ENCODE measurements at places on chromosomes 4 and X.

GRCh38 chr4:2269206-2269531, 7.3 kb upstream of the MXD4 start:
- DNase-seq: no peak

- peak; percentile 56 for DNase-seq
Observed at GRCh38 chr4:5036239-5036638, 15.0 kb upstream of the STK32B start.

DNA sequence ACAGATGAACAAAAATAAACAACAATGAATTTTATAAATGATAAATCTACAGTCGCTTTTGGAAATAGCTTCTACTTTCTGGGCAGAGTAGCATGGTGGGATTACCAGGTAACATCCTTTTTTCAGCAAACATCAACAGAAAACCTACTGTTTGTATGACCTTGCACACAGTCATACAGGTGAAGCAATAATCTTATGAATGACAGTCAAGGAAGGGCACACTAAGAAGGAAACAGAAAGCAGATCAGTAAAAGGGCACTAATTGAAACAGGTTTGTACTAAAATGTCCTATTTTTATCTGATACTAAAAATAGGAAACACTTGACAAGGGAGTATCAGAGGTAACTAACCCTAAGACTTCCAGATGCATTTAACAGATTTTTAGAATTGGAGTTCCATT, 108.9 kb downstream of the DLG3 start:
- DNase-seq: no peak

GRCh38 chr4:41541687-41542094, 3.7 kb downstream of the LIMCH1 start:
- peak; percentile 48 for DNase-seq

GRCh38 chr4:5465529-5465928, 242.8 kb downstream of the EVC2 start:
- no peak for DNase-seq

GRCh38 chrX:12301288-12301687, 163.0 kb downstream of the FRMPD4 start:
- DNase-seq: no peak

DNA sequence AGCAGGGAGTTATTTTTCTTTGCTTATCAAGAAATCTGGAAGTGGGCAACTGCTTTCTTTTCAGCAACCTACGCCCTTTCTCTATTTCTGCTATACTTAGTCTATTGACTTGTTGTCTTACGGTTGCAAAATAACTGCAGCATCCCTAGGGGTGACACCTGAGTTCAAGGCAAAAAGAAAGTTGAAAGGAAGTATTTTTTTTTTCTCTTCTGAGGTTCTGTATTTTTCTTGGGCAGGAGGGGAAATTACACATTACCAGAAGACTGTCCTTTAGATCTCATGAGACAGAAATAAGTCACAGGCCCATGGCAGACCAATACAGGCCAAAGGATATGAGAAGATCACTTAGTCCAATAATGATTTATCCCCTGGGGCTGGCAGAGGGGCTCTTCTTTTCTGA, 204.7 kb upstream of the CASK start:
- no peak for DNase-seq

DNA sequence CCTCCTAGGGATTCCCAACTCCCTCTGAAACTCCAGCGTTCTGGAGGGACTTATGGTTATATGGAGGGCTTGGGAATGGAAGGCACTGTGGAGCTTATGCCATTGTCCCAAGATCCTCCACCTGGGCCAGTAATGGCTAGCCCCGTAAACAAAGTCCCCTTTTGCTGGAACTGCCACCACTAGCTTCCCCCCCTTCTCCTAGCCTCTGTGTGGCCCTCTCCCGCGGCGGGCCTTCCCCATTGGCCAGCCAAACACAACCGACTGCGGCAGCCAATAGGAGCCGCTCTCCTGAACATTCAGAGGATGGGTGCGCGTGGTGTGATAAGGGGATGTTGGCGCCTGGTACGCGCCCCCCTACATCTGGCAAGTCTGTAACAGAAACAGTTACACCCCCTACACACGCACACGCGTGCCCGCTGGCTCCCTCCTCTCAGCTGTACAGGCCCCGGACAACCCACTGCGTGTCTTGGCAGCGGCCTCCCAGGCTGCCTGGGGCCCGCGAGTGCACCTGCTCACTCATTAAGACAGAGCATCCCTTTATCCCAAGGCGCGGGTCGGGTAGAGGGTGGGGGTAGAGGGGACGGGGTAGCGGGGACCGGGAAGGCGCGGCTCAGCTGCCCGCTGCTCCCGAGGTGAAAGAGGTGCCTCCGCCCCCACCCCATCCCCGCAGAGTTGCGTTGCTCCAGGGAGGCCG, 863 bp upstream of the RAB33A start:
- peak; percentile 44 for DNase-seq

- no peak for DNase-seq
Observed at GRCh38 chr4:86014599-86014998, 345.3 kb downstream of the MAPK10 start.

DNA sequence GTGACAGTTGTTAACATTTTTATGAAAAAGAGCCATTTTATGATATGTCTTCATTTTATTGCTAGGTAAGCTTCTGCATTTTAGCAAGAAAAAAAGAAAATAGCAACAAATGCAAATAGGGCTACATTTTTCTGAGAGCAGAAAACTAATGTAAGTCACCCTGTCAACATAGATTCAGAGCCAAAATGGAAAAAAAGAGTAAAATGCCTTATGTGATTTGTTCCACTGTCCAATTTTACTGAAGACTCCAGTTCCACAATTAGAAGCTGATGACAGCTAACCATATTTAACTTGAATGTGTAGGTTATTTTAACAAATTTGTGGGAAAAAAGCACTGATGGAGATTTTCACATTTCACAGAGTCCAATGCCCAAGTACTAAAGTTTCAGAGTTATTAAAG, 772.3 kb downstream of the FAT4 start:
- DNase-seq: no peak

- DNase-seq: no peak
Observed at GRCh38 chrX:153392642-153393321, 8.4 kb downstream of the PNMA6E start.

Data from EH (cell line).